Stomach (tissue), 19 donors: ENCODE measurements at places on chromosomes 1 and 21. TPM values are rescaled to one million over a fixed set of nuclear protein-coding genes. Genes with fewer than 3 reads are reported as not detected.

The DCDC2B gene
- not detected for total RNA-seq

The OR2M3 gene
- not detected for total RNA-seq

The RNF187 gene
- total RNA-seq: 8.9 TPM

The ZBTB8B gene
- under 0.01 TPM for total RNA-seq

The DLGAP3 gene
- total RNA-seq: not detected
